ENCODE measurements at places on chromosomes 7 and 10.

- no peak for DNase-seq
Measured at GRCh38 chr10:24010436-24010970, 198.4 kb upstream of the KIAA1217 start.

GRCh38 chr10:91768123-91768522, 30.1 kb upstream of the TNKS2 start:
- DNase-seq = no peak

GRCh38 chr7:90461219-90461618, 8.2 kb upstream of the PTTG1IP2 start:
- no peak for DNase-seq

- no peak for DNase-seq
Measured at GRCh38 chr10:4512196-4512595, 313.8 kb upstream of the AKR1E2 start.

DNA sequence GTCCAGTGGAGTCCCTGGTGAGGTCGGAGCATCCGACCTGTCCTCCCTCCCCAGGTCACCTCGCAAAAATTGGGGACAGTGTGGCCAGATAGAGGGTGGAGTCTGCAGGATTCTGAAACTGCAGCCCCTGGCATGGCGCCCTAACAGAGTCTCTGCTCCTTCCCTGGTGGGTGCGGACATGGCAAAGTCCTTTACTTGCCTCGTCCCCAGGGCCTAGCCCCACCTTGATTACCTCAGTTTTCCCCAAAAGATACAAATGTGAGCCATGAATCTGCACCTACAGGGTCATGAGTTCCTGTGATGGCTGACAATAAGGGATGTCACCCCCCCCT, 47.7 kb downstream of the NPVF start:
- no peak for DNase-seq

DNA sequence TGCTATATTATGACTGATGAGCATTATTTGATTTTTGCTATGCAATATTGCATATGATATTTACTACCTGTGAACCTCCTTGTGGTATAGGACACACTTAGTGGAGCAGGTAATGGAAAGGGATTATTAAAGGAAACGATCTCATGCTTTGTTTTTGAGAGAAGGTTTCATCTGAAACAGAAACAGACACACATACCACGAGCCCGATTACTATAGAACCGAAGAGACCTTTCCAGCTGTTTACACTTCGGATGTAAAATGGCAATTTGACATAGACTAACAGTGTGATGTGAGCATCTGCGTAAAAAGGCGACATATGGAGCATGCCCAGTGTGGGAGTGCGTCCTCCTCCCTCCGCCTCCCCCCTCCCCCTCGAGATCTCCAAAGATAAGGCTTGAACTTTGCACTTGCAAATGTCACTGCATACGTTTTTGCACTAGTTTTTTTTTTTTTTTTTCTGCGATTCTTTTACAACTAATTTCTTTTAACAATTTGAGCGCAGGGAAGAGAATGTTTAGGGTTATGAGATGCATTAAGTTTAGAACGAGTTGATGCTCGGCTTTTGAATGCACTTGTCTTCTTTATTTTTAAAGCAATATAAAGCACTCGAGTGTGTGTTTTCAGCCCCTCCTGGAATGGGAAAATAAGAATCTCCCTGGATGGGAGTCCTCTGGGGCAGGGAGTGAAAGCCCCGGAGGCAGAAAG, 251.0 kb downstream of the NSUN6 start:
- no peak for DNase-seq

DNA sequence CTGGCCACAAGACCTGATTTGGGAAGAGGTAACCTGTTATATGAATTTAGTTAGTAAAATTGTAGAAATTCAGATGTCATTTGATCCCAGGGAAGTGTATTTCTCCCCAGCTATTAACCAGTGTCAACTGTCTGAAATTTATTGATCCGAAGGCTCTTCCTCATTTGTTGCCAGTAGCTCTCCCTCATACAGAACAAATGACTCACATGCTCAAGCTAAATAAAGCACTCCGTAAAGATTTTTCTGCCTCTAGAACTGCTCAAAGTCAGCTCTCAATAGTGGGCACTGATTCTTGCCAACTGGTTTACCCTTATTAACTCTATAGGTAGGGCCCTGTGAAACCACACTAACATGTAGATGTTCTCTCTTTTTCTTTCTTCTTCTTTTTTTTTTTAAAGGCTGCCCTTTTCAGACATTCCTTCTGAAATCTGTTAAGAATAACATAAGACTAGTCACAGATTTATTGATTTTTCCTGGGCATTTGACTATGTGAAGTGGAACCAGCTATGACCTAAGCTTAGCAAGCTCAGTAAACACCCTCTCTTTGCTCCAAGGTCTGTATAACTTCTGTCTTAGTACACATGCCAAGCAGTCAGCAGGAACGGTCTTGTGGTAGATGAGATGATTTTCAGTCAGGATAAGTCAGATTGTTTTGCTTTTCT, 21.8 kb downstream of the RPA3 start:
- no peak for DNase-seq

- no peak for DNase-seq
Measured at GRCh38 chr7:49839863-49840645, 66.6 kb downstream of the VWC2 start.

- no peak for DNase-seq
Measured at GRCh38 chr7:1931256-1931950, 261.3 kb downstream of the ELFN1 start.

DNA sequence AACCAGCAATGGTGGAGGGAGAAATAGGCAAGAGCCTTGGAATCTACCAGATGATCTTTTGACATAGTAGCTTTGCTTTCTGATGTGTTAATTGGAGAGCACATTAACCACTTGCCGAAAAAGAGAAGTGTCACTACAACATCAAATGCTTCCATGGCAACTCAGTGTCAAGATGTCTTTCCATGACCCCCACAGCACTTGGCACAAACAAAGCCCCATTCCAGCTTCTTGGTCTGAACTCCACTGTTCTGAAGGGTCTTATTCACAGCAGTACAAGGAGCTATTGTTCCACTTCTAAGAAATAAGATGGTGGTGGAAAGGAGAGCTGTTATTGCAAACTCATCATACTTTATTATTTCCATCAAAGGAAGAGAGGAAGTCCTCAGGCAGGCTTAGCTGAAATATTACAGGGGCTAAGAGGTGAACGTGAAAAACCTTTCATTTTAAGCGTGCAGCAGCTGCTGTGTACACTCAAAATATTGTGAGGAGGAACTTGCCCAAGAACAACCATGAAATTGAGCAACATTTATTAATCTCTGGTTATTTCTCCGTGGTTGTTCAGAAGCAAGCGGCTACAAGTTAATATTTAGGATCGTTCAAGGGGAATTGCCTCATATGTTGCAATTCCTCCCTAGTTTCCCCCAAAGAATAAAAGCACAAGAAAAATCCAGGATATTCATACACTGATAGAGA, 354.8 kb upstream of the CELF2 start:
- DNase-seq = no peak

DNA sequence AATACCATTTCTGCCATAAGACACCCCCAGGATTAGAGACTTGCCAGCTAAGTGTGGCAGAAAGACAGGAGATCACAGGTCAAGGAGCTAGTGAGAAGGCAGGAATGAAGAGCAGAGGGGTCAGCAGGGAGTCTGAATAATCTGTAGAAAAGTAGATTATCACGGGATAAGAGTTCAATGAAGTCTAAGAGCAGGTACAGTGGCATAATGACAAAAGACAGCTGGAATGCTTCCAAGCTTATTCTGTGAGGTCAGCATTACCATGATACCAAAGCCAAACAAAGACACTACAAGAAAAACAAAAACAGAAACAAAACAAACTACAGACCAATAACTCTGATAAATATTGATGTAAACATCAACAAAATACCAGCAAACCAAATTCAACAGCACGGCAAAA, 20.8 kb downstream of the PILRA start:
- no peak for DNase-seq

- no peak for DNase-seq
Measured at GRCh38 chr10:126468876-126469643, 80.8 kb upstream of the ADAM12 start.

DNA sequence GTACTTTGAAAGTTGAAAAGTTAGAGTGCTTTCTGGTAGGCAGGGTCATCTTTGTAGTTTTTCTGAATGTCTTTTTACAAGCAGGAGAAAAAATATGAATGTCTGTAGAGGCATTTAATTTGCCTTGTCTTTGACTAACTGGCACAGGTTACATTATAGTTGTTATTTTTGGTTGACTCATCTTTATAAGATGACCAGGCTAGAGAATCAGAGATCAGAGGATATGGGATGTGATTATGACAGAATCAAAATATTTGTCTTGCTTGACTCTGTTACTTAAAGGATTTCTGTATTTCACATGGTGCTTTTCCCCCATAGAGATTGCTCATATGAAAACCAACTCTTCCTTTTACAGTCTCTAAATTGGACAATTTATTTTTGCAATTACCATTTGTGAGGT, 2.4 kb downstream of the ZMYND11 start:
- no peak for DNase-seq

DNA sequence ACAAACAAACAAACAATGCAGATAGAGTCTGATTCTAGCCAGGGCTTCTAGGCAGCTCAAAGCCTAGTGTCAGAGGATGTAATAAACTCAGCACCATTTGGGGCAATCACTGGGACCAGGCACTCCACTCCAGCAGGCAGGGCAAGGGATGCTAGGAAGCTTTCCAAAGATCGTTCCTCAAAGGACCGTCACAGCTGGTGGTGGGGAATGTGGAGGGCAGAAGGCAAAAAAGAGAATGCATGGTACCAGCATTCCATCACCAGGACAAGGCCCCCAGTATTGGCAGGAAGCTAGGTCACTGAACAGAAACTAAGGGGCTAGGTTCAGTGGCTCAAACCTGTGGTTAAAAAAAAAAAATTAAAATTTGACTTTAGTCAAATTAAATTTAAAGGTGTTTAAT, 94.2 kb downstream of the CUL2 start:
- DNase-seq = no peak

DNA sequence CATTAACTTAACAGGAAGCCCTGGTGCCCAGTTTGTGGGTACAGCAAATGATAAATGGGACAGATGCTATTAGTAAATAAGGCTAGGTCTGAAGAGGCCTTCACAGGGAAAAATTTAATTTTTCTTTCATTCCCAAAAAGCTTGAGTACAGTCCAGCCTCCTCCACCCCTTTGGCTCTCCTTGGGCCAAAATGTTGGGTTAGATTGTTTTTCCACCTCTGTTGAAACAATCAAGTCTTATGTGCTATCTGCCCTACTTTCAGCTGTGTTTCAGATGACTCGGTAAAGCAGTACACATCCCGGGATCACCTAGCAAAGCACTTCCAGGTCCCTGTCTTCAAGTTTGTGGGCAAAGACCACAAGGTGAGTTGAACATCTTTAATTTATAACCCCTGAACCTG, 24.3 kb downstream of the PLA2G12B start:
- DNase-seq = no peak

- no peak for DNase-seq
Measured at GRCh38 chr10:2145926-2146478, 408.7 kb upstream of the ADARB2 start.

DNA sequence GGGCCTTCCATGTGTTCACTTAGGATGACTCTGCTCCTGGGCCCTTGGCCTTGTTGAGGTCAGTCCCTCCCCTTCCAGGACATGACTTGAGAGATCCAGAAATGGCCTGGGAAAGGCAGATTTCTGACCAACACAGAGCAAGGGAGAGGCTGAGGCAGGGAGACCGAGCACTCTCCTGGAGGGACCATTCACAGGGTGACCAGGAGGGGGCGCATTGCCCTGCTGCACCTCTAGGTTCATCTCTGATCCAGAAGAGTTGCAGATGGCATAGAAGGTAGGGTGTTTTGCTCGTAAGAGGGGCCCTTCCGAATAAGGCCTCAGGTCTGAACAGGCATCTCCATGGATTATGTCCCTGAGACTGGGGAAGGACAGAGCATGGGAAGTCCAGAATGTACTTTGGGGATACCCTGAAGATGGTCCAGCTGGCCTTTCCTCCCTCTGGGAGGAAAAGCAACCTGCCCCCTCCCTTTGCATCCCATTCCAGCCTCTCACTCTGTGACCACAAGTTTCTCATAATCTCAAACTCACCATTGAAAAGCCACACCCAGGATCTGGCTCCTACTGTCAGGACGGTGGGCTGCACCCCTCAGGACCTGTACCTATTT, 6.6 kb downstream of the DMBT1 start:
- DNase-seq = no peak

DNA sequence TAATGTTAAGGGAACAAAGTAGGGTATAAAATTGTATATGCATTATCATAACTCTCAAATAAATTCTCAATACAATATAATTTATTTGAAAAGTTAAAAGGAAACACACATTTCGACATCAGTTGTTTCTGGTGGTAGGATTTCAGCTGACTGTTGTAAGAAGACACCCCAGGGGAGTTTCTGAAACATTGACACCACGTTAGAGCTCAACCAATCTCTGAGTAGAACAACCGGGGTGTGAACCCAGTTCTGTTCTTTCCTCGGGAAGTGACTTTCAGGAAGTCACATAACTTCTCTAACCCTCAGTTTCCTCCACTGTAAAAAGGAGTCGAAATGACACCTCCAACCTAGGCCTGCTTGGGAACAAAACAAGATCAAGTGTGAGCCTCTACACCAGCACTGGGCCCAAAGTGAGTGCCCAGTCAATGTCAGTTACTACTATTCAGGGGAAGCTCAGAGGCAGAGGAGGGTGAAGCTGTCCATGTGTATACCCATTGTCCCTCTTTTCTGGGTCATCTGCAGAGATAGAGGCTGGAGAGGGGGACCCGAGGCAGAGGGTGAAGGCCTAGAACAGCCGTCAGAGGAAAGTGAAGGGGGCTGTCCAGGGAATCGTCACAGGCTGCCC, 67.1 kb downstream of the AOAH start:
- no peak for DNase-seq

GRCh38 chr10:30155401-30155800, 96.0 kb upstream of the JCAD start:
- DNase-seq = no peak

DNA sequence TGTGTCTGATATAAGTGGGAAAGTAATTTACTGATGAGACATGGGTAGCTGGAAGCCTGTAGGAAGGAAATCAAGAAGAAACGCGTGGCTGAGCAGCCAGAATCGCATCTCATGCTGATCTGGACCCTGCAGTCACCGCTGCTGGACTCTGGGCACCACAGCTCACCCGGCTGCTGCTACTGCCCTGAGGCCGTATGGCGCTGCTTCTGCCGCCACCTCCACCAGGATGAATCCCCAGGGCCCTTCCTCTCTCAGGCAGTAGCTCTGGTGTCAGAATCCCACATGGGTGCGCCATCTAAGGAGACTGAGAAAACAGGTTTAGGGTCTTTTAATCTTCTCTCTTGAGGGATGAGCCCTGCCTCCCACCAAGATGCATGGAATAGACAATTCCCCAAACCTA, 70.3 kb upstream of the AGK start:
- no peak for DNase-seq

DNA sequence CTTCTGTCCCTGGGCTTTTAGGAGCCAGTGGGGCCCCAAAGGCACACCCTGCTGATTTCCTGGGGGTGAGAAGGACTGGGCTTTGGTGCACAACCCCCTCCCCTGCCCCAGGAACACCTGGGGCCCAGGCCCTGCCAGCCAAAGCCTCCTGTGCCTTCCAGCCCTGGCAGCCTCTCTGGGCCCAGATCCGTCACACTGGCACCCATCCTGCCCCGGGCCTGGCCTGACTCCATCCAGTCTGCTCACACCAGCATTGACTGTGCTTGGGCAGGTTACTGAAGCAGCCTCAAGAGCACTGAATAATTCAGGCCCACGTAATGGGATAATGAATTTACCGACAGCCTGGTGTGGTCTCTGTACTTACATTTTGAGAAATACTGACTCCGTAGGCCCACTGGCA, 12.0 kb upstream of the COMTD1 start:
- no peak for DNase-seq

GRCh38 chr7:130896898-130897514, 163.0 kb upstream of the KLF14 start:
- DNase-seq = peak; percentile 71

GRCh38 chr7:1707756-1708595, 37.9 kb downstream of the ELFN1 start:
- no peak for DNase-seq

- DNase-seq = no peak
Measured at GRCh38 chr10:126045861-126046260, 149.5 kb downstream of the FANK1 start.

Measured in hippocampal formation (tissue), 2 donors.